ENCODE measurements at places on chromosomes 6 and 20.

DNA sequence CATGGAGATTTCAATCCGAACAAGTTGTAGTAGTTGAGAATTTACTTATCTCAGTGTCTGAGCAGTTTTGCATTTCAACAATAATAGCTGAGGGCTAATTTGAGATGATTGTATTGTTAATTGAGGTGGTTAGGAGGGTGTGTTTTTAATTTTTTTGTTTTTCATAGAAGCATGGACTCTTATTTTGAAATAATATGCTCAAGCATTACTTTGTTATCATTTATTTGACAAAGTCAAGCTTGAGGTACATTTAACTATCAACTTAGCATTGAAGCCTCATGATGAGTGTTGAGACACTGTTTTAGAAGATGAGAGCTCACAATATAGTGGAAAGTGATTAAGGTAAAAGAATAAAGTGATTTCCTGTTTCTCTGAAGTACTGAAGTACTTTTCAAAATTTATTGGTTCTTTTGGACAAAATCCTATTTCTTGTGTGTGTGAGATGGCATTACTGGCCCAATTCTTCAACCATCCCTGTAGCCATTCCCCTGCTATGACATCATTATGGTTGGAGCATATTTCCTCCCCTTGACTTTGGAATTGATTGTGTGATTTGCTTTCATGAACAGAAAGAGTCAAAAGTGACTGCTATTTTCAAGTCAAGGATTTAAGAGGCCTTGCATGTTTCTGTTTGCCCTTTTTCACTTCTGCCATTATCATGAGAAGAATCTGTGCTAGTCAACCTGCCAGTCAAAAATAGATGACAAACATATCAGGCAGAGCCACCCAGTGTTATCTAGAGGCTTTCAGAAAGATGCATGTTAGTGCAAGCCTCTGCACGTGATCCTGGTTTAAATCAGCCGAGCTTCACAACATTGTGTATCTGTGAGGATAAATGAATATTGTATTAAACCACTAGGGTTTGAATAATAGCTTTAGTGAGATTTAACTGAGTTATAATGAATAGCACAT, 1112.3 kb upstream of the CITED2 start:
- DNase-seq, result no peak

- DNase-seq, result no peak
Measured at GRCh38 chr6:153553627-153554026, 422.5 kb upstream of the RGS17 start.

GRCh38 chr20:39713076-39713840, 751.1 kb downstream of the DHX35 start:
- no peak for DNase-seq

DNA sequence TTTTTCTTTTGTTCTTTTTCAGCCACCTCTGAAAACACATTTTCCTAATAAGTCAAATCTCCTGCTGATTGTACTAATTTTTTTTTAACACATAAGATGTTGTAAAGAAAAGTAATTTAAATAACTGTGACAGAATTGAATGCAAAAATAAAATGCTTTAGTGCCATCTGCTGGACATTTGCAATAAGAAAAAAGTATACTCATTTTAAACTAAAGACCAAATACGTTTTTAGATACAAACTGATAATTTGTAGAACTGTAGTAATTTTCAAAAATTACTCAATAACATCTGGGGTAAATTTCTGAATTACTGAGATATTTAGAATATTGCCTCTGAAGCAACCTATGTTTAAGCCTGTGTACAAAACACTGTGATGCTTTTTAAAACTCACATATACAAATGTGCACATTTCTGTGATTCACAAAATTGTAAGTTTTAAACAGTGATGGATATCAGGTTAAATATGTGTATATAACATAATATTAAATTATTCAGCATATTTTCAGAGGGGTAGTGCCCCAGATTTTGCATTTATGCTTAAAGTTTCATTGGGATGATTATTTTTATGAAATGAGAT, 198.7 kb downstream of the RIMS1 start:
- DNase-seq, result no peak

DNA sequence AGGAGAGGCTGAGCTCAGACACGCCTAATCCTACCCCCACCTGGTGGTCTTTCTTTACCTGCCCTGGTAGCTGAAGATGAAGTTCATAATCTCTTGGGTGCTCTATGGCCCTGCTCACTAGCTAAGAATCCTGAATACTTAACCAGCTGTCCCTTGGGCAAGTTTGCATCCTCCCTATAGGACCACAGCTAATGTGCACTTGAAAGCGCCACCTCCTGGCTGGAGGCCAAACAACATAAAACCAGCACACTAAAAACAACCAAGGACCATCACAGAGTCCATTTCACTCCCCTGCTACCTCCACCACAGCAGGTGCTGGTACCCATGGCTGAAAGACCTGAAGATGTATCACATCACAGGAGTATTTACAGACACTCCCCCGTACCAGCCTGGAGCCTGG, 155.5 kb upstream of the SLC24A3 start:
- DNase-seq, result no peak

DNA sequence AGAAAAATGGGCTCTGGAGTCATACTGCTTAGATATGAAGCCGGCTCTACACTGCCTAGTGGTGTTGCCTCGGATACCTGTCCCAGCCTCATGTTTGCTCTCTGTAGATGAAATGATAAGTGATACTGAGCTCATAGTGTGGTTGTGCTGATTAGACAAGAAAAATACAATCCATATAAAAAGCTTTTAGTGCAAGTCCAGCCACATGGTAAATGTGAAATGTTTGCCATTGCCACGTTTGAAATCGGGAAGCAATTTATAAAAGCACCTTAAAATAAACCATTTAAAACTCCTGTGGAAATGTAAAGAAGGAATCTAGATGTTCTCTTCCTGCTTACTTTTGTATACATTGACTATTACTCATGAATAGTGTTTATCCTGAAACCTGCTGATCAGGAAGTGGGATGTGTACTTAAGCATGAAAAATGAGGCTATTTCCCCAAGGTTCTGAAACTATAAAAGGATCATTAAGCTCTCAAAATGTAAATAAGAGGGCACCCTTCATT, 13.1 kb upstream of the PBOV1 start:
- no peak for DNase-seq

- DNase-seq, result no peak
Measured at GRCh38 chr6:3745566-3746118, 5.9 kb downstream of the PXDC1 start.

Data from activated T-cell treated with anti-CD3 and anti-CD28 coated beads, Interleukin-2, amount 50 U/mL, for 1 hour (primary cell).